ENCODE measurements at places on chromosomes 1 and 21.

DNA sequence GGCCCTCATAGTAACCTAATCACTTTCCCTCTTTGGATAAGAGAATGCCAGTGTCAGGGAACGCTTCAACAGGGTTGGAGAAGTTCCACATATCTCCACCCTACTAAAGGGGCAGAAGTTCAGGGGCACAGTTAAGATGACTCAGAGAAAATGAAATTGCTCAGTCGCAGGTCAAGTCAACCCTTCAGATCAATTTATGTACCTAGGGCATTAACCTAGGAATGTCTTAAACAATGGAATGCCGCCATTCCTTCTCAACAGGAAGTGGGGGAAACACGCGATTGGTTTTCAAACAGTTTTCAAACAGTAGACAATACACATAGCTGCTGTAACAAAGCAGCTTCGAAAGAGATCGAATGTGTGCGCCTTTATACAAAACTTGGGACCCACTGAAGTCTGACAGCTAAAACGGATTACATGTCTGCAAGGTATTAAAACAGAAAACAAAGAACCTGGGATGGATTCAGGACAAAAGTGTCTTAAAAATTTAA lies 897 bp downstream of the SLC25A24 start:
- DNase-seq = peak; percentile 32

DNA sequence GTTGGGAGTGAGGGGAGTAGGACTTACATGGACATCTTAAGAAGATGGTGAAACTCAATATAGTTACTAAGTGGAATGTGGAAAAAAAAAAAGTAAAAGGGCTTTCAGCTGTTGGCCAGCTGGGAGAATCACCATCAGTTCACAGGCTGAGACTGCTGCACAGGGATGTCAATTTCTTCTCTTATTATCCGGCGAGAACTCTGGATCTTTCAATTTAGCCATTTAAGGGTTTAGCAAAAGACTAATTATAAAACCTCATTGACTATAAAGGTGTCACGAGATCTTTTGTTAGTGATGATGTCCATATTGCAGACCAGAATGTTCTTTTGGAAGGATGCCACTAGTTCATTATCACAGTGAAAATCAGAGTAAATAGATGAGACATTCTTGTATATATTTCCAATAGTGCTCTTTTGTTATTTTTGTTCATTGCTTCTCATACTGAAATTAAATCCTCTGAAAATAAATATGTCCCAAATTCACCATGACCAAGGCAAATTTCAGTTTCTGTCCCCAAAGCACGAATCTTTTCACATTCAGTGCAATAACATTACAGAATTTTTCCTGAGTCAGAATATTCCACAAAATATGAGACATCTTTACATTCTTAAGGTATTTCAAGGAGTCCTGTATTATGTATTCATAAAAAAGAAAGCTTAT lies 266.1 kb downstream of the DNM3 start:
- peak; percentile 25 for DNase-seq

GRCh38 chr1:199073166-199073565 lies 434.3 kb downstream of the PTPRC start:
- no peak for DNase-seq

DNA sequence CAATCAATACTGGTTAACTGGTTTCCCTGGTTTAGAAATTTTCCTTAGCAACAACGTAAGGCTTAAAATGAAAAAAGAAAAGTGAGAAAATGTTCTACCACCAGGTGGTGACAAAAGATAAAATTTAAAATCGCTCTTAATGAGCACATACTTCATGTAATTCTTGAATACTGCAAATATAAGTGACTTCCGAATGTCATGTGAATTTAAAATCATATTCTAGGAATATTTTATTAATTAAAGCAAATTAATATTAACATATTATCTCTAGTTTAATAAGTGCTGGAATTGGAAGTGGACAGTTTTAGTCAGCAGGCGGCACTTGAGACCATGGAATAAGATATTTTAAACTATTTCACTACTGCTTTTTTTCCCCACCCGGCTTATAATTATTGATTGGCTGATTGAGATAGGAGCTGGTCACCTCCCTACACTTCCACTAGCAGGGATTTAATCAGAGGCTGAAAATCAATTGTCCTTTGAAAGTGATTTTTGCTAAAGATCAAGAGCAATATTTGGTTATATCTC lies 5.0 kb upstream of the ADAMTS1 start:
- DNase-seq = no peak

GRCh38 chr1:167987174-167987573 lies 50.3 kb upstream of the MPC2 start:
- DNase-seq = no peak

DNA sequence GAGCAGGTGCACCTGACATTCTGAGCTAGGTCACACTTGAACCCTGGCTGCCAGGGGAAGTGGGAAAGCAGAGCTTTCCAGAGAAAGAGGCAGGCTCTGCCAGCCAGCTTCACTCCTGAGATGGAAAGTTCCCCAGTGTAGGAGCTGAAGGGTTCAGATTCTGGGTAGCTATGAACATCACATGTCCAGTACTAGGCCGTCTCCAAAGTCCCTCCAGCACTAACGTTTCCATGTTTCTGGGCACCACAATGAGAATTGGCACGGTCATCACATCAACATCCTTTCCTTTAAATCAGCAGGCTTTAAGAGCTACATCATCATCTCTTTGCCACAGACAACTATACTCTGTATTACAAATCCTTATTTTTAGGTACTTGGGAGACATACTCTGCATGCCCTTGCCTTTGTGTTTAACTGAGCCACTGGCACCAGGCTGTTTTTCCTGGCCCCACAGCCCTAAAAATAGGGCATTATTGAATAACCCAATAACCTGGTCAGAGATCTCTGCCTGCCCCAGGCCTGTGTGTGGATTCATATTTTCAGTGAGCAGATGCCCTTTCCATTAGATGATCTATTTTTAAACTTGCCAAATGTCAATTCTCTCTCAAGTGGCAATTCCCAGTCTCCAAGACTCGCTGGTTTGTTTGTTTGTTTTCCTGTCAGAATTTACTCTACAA lies 35.4 kb upstream of the USP24 start:
- no peak for DNase-seq

DNA sequence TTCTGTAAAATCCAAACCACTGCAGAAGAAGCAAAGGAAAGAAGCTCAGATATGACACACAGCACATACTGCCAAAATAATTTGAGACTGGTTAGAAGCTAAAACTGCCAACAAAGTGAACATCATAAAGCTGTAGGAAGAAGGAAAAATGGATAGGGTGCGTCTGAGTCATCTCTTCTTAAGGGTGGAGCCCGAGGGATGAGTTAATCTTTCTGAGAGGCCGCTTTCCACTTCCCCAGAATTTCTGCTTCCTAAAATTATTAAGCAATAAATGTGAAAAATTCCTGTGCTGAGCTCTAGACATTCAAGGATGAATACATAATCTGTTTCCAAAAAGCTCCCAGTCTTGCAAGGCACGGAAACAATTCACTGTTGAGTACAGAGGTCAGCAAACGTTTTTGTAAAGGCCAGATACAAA lies 20.1 kb downstream of the PPT1 start:
- no peak for DNase-seq

Measured in right hindlimb (tissue), 1 donor.